ENCODE measurements at places on chromosomes 7 and 10.

- peak; percentile 96 for DNase-seq
These were observed at the start of gene MLXIPL for GRCh38 chr7:73623798-73624668. Gene MLXIPL (minus strand): TSS chr7:73624522. CDS start chr7:73624492, 30 bp downstream.

DNA sequence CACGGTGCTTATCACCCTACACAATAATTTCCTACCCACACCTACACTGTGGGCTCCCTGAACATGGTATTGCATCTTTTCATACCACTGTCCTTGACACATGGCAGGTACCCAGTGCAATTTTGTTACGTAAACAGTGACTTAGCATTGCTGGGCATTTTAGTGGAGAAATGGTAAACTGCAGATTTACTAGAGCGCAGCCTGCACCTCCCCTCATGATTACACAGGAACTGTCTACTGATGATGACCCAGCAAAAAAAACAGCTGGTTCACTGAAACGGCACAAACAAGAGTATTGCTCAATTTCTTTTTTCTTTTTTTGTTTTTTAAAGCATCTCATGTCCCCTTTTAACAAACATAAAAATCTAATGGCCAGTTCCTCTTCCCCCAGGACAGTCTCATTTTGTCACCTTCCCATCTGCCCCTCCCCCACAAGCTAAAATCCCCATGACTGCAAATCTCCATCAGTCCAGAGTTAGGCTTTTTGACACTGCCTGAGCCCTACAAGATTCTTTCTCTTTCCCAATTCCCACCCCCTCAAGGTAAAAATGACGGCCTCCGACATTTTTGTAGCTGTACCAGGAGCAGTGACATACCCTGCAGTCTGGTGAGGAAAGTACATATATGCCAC is 2.8 kb downstream of the ZNF746 start:
- DNase-seq, result no peak

DNA sequence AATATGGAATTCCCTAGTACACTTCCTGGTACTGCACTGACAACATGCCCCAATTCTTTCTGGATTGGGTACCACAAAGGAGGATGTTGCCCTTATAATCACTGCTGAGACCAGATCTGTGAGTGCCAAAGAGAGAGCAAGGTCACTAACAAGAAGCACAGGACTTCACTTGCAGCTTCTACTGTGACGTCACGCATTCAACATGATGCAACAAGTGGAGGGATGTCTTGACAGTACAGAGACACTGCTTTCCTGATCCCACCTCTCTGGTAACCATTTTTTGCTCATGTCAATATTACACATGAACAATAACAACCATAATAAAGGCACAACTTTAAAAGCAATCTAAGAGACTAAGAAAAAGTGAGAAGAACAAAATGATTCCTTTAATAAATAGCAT is 414.1 kb upstream of the LRRN3 start:
- DNase-seq, result no peak

- peak; percentile 11 for DNase-seq
These were observed 3.4 kb downstream of the INHBA start for GRCh38 chr7:41699516-41699915.

- DNase-seq, result no peak
These were observed 38.5 kb downstream of the MCU start for GRCh38 chr10:72730479-72730878.

DNA sequence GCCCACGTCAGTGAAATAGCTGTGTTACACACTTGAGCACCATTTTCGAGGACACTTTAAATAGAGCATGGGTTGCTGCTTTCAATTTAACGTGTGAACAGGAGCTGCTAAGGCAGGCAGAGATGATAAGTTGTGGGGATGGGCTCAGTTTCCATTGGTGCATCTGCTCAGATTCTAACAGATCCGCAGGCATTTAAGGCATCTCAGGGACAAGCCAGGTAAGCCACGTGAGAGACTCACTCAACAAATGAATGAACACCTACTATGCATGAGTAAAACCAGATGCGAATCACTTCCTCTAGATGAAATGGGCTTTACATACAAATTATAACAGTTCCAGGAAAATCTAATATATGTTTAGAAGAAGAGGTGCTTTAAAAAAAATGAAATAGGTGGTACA is 34.6 kb downstream of the PLXNA4 start:
- DNase-seq, result no peak

GRCh38 chr10:31620226-31621151 is 301.5 kb downstream of the ZEB1 start:
- DNase-seq, result peak; percentile 55

GRCh38 chr7:64618785-64619456 is 47.0 kb upstream of the ZNF107 start:
- DNase-seq, result peak; percentile 73

GRCh38 chr10:55287346-55287745 is 486.3 kb upstream of the PCDH15 start:
- DNase-seq, result no peak

DNA sequence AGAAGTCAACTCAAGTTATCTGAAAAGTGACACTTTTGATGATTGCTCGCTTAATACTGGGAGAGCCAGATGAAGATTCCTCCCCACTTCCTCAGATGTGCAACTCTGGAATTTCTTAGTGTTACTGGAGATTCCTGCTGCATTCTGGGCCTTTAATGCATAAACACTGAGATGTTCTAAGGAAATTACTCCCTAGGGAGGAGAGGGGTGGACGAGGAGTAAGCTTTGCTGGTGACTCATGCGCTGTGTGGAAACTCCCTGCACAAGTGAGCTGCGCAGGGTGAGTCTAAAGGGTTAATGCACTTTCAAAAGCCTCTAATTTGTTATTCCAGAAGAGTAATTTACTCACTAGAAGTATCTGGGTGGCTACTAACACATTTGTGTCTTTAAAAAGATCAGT is 46.3 kb downstream of the EGFR start:
- no peak for DNase-seq

DNA sequence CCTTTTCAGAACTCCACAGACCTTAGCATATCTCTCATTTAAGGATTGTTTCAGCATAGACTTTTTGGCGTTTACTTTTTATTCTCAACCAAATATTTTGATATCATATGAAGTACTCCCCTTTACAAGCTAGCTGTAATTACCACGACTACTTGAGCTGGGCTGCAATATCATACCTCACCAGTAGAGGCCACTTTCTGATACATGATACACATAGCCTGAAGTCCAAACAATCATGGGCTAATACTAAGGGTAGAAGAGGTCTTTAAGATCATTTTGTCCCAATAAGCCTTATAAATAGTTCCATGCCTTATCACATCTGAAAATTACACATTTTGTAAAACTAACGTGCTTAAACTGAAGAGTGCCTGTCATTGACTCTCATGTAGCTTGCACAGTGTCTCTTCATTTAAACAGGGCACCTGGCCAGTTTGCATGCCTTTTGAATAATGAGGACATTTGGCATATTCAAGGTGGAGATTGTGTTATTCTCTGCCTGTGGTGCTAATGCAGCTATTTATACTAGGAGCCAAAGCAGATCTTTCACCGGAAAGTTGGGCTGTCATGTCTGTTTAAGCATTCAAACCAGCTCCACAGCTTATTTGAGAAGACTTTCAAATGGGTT is 403.7 kb upstream of the ZMIZ1 start:
- peak; percentile 47 for DNase-seq

DNA sequence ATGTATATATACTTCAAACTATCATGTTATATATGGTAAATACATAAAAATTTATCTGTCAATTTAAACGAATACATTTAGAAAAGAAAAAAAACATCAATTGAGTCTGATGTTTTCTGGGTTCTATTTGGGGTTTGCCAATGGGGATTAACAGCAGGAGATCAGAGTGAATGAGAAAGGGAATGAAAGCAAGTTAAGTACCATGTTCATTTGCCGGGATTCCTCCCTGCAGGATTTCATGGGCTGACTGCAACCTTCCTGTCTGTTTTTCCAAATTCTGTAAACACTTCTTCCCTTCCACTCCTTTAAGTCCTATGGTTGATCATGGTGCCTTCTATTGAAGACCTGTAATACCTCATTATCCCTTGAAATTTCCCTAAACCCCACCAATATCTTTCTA is 33.9 kb upstream of the SEMA3A start:
- no peak for DNase-seq

GRCh38 chr10:74855439-74855838 is 29.0 kb downstream of the KAT6B start:
- no peak for DNase-seq

DNA sequence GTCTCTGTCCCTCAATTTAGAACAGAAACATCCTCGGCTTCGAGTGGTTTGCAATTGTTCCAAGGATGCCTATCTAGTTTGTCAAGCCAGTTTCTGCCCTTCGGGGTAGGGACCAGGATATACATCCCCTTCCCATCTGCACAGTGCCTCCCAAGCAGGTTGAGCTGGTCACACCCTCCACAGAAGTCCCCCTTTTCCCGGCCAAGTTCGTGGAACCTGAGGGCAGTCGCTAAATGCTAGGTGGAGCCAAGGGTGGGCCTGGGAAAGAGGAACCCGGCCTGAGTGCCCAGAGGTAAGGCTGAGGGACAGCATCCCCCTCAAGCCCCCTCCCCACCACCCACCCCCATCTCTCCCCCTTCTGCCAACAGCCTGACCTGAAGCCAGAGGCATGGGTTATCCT is 62.4 kb upstream of the NANOS1 start:
- DNase-seq, result no peak

DNA sequence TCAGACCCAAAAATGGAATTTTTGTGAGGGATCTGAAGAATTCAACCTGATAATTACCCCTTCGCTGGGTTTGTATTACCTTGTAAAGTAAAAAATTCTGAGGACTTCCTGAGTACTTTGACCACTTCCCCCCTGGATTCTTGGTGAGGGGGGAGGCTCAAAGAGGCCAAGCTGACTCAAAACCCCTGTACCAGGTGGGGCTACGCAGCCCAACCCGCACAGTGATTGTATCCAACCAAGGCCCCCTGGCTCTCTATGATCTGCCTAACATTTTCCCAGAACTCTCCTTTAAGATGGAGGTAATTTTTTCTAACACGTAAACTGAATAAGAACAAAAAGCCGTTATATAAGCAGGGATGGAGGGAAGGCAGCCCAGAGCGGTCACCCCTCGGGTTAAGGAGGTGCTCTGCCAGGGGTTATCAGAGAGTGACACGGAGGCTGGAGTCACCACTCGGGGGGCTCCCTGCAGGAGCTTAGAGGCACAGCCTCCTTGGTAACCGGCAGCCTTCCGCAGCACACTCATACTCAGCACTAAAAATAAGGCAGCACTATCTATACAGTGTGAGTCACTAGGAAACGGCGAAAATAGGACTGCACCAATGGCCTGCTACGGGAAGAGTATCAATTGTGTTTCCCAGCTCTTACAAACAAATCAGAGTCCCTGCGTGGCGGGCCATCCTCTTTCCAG is 255.4 kb downstream of the ELMO1 start:
- DNase-seq, result no peak

DNA sequence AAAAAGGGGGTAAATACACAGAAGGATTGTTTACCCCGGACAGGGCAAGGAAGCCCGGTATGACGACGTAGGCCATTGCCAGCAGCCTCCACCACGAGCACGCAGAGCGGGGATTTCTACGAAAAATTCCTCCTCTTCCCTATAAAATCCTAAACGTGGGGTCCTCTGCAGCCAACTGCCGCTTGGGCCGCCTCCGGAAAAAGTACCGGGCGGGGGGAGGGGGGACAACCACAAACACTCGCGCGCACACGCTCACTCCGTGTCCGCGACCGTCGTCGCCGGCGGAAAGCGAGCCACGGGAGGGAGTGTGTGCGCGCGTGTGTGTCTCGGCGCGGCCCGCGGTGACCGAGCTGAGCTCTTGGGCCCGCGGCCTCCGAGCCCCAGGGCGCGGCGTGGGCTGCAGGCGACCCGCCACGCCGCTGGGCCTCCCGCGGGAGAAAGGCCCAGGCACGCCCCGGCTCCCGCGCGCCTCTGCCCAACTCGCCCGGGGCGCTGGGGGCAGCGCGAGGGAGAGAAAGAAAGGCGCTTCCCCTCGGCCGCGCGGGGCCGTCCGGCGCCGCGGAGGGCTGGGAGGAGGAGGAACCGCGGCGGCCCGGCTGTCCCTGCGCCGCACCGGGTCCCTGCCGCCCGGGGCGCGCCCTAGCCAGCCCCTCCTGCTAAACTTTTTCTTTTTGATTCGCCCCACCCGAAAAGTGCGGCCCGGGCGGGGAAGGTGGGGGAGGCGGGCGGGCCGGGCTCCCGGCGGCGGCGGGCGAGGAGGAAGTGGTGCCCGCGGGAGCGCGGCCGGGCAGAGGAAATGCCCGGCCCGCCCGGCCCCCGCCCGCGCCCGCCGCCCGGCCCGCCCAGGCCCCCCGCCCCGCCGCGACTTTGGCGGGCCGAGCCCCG is 1.5 kb downstream of the CTBP2 start:
- peak; percentile 43 for DNase-seq

- no peak for DNase-seq
These were observed 9.0 kb downstream of the A1CF start for GRCh38 chr10:50876429-50876828.

GRCh38 chr10:29329420-29329819 is 40.5 kb downstream of the LYZL1 start:
- DNase-seq, result peak; percentile 81

DNA sequence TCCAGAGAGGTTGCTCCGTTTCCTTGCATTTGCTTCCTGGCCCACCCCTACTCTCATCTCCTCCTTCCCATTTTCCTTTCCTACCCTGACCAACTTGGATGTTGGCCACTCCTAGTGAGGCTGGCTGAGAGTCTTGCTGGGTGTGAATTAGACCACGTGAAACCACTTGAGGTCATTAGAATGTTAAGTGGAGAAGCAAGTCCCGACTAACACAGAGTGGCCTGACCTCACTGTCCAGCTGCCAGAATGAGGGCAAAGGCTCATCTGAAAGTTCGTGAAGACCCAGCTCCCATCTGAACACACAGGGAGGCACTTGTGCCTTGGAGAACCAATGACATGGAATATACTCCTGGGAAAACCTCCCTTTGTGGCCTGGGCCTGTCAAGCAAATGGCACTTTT is 80.8 kb downstream of the WDR11 start:
- DNase-seq, result no peak
